ENCODE measurements at places on chromosomes 16 and 17.

DNA sequence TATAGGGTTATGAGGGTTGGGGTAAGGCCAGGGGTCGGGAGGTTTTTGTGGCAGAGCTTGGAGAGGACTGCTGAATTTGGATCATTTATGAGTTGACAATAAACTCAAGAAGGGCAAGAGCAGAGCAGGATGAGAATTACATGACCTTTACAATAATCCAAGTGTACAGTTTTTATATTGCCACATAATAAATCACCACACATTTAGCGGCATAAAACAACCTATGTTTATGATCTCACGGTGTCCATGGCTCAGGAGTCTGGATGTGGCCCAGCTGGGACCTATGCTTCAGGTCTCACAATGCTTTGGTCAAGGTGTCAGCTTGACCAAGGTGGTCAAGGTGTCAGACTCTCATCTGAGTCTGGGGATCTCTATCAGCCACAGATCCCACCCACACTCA is 118.3 kb upstream of the WSCD1 start:
- no peak for DNase-seq

DNA sequence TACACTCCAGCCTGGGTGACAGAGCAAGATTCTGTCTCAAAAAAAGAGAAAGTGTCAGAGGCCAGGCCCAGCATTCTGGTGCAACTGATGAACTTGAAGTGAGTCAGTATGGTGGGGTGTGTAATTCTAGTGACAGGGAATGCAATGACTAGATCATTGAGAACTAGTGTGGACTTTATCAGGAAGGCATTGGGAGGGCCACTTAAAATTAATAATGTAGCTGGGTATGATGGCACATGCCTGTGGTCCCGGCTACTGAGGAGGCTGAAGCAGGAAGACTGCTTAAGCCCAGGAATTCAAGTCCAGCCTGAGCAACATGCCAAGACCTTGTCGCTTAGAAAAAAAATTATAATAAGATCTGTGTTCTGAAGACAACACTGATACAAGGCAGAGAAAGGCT is 90.8 kb downstream of the STX8 start:
- no peak for DNase-seq

DNA sequence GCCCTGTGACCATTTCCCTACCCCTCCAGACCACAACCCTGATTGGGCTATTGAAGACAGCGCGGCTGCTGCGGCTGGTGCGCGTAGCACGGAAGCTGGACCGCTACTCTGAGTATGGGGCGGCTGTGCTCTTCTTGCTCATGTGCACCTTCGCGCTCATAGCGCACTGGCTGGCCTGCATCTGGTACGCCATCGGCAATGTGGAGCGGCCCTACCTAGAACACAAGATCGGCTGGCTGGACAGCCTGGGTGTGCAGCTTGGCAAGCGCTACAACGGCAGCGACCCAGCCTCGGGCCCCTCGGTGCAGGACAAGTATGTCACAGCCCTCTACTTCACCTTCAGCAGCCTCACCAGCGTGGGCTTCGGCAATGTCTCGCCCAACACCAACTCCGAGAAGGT is 12.5 kb downstream of the KCNH6 start:
- DNase-seq: no peak

DNA sequence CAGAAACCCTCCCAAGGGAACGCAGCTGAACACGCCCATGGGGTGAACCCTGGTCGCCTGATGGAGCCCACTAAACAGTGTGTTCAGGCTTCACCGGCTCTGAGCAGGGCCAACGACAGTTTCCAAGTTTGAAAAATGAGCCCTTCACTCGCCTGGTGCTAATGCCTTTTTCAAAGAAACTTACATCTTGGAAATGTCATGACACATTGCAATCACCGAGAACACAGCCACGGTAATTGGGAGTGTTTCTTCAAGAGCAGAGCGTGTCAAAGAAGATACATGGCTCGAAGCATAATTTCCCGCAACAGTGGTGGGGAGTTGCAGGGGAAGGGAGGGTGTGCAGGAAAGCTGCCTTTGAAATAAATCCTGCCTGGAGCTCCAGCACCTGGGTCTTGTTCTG is 463.2 kb downstream of the TMEM114 start:
- no peak for DNase-seq

GRCh38 chr17:44375196-44376017 is 11.8 kb upstream of the FAM171A2 start:
- no peak for DNase-seq

- DNase-seq: no peak
Measured at GRCh38 chr17:67434061-67434525, 57.0 kb downstream of the PITPNC1 start.

DNA sequence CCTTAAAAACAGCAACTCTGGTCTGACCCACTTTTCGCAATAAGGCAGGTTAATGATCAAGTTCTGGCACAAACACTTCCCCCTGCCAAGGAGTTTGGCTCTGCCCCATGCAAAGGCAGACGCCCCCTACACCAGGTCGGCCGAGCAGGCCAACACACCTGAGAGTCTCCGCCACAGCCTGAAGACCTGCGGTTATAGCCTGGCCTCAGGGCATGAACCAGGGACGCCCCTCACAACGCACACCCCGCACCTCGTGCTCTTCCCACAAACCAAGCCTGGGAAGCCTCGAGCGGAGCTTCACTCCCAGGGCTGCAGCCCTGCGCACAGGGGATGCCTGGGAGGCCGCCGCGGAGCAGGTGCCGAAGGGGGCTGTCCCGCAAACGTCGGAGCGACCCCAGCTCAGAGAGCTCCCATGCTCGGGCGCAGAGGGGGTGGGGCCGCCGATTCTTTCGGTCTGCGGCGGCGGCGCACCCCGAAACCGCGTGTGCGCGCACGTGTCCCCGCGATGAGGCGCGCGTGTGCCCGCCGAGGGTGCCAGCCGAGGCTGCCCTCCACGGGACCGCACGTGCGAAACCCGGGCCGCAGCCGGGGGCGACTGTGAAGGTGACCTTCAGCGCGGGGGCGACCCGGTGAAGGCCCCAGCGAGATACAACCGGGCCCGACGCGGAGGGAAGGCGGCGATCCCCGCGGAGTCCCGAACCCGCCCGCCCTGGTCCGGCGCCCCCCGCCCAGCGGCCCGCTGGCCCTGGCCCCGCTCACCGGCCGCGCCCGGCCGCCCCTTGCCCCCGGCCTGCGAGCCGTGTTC is 559 bp downstream of the CLUH start:
- DNase-seq: no peak

DNA sequence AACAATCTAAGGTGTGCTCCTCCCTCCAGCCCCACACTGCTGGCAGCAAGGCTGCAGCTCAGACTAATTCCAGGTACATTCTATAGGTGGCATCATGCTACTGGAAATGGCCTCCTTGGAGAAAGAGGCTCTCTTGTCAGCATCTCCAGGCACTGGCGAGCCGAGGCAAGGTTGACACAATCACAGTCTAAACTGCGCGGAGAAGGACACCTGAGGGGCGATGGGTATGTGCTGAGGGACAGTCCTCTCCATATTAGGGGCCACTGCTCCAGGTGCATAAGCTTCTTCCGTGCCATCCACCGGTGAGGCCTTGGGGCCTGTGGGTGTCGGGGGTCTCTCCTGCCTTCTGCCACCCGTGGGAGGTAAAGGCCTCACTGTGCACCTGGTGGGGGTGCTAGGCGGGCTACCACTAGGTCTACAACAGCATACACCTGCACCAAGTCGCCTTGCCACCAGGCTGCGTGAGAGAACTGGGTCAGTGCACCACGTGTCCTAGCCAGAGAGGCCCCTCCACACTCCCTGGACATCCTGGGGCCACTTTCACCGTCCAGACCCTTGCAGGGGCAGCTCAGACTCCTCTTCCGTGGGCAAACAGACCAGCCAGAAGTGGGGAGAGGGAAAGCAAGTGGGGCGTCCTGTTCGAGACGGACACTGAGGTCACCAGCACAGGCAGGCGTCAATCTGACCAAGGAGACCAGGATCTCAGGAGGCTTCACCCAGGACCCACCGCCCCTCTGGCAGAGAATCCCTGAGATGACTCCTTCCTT is 12.1 kb upstream of the CBX8 start:
- peak; percentile 44 for DNase-seq

DNA sequence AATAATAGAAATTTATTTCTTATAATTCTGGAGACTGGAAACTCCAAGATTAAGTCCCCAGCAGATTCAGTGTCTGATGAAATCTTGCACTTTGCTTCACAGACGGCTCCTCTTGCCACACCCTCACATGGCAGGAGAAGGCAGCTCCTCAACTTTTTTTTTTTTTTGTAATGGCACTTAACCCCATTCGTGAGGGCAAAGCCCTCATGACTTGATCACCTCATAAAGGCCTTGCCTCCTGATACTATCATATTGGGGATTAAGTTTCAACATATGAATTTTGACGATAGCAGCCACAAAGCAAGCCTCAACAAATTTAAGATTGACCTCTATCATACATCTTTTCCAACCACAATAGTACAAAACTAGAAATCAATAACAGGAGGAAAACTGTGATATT is 42.3 kb upstream of the CDYL2 start:
- no peak for DNase-seq

DNA sequence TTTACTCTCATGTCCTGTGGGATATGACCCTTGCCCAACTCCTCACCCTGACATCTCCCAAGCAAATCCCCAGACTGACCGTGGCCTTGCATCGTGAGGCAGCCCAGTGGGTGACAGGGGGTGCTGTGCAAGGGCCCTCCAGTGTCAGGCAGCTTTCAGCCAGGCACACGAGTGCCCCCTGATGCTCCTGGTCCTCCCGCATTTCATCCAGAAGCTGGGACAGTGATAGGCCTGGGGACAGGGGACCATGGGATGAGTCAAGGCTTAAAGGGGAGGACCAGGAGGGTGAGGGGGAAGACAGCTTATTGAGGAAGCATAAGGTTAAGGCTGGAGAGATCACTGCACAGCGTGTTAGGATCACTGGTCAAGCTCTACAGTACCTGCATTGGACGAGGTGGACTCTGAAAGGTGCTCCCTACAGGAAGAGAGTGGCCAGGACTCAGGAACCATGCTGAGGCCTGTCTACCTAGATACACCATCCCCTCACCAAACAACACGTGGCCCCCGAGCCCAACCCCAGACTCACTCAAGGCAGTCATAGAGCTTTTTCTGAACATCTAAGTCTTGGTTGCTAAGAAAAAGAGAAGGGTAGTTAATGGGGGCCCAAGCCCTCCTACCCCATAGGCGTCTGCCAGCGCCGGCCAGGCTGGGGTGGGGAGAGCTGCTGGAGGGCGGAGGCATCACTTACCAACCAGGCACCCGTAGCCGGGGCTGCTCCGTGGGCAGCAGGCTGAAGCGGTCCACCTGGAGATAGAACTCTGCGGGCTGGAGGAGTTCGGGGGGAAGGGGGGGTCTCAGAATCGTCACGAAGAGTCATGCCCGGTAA is 998 bp downstream of the ACD start:
- DNase-seq: no peak

- no peak for DNase-seq
Measured at GRCh38 chr17:37520174-37520573, 30.5 kb downstream of the DUSP14 start.

DNA sequence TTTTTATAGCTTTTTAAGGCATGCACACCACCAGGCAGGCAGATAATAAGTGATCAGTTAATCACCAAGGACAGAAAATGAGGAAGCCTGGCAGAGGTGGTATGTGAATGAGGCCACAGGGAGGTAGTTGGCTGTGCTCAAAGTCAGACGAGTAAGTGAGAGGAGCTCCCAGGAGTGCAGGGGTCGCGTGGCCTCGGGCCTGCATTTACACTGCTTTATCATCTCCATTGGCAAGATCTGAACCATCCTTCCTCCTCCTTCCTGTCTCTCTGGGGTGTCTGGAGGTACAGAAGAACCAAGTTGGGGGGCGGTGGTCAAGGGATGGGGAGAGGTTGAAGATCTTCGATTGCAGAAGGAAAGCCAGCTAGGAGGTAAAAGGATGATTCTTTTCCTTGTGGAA is 320.1 kb downstream of the SOX9 start:
- no peak for DNase-seq

DNA sequence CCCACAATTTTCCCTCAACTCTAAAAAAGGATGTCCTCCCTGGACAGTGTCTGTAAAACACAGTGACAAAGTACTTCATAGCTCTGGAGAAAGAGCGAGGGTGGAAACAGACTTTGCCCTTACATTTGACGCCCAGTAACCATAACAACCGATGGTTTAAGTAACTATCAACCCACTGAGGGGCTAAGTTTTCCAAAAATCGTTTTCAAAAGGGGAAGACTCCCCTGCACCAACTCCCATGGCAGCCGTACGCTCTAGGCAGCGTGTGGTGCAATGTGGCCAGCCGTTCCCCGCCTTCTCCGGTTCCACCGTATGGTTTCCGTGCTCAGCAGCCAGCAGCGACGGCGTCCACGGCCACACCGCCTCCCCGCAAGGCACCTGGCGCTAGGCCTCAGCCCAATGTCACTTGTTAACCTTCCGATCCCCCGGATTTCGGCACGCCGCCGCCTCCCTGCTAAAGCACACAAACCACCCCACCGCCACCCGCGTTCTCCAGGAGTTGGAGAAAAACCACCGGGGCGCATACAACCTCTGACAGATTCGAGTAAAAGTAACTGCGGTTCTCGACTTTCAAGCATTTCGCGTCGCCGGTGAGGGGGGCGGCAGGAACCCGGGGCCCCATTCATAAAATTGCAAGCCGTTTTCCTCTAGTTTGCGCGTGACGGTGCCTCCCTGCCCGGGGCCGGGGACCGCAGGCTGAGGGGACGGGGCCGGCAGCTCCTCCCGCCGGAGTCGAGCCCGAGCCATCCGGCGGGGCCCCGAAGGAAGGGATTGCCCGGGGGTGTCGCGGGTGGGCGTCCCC is 661 bp downstream of the TEX2 start:
- no peak for DNase-seq

DNA sequence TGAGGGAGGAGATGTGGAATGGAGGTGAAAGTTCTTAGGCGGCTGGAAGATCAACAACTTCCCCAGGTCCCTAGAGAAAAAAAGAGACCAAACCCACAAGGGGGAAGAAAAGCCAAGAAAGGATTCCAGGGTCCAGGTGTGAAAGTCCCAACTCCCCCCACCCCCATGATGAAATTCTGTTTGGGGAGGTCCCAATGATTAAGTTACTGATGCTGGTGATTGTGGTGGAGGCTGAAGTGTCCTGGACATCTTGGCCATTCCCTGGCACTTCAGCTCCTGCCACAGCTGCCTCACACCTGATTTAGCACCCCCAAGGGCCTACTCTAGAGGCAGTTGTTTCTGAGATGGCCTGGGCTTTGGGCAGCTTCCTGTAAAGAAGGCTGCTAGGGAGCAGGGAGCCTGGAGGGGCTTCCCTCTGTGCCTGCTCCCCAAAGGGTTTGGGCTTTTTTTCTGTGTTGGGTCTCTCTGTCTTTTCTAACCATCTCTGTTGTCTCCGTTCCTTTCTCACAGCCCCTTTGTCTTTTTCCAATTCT is 13.1 kb downstream of the HOXB4 start:
- DNase-seq: no peak

GRCh38 chr17:238964-239259 is 57.5 kb upstream of the DOC2B start:
- DNase-seq: no peak

Measured in SHP77 treated with DMSO at 0.1 percent for 48 hours (cell line).